ENCODE measurements at places on chromosomes 7 and 10. TPM values are rescaled to one million over a fixed set of nuclear protein-coding genes. Genes with fewer than 3 reads are reported as not detected.

GLI3 gene
- total RNA-seq = 10.8 TPM

DNA sequence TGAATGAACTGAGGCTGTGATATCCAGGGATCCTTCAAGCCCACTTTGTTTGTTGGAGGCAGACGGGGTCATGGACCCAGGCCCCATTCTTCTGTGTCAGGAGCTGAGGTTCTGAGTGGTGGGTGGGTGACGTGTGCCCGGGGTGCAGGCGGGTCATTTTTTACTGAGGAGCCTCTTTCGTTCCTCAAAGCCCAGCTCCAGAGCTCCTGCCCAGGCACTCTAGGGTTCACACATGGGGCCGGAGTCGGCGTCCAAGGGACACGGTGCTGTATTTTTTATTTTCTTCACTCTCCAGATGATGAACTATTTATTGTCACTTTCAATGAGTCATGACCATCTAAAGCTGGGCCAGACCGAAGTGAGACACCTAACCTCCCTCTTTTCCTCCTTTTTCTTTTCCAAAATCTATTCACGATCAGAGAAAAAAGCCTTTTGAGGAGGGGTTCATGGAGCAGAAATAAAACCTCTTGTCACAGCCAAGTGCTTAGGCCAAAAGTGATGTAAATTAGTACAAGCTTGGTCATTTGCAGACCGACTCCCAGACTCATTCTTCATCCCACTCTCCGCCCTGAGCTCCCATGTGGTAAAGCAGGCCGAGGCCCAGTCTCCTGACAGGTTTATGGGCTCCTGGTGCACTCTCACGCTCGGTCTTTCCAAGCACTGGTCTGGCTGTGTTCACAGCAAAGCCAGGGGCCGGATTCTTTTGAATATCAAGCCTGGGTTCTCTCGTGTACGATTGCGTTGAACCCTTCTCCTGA, 41.4 kb upstream of the PITRM1 start:
- H3K4me3 ChIP-seq = no peak overlapping the region
- H3K36me3 ChIP-seq = peaks cover 3% of the 10 kb centered on the region
- H3K4me1 ChIP-seq = peaks cover 18% of the 10 kb centered on the region
- H3K27me3 ChIP-seq = peaks cover 13% of the 10 kb centered on the region
- no peak for DNase-seq

DNA sequence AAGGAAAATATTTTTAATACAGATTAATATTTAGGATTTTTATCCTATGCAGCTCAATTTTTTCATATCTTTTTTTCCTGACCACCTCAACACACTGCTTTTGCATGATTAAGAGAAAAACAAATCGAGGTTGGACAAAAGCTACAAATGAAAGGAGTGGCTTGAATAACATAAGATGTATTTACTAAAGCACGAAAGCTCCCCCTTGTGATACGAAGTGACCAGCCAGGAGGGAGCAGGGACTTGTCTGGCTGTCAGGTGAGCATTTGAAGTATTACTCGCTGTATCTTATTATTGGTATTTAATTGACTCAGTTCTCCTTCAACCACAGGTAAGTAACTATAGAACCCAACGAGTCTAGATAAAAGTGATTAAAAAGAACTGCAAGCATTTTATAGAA, 265.2 kb upstream of the PHF14 start:
- H3K4me3 ChIP-seq = no peak overlapping the region
- H3K4me1 ChIP-seq = no peaks in the 10 kb centered on the region
- no peak overlapping the region for H3K27ac ChIP-seq
- DNase-seq = no peak

DNA sequence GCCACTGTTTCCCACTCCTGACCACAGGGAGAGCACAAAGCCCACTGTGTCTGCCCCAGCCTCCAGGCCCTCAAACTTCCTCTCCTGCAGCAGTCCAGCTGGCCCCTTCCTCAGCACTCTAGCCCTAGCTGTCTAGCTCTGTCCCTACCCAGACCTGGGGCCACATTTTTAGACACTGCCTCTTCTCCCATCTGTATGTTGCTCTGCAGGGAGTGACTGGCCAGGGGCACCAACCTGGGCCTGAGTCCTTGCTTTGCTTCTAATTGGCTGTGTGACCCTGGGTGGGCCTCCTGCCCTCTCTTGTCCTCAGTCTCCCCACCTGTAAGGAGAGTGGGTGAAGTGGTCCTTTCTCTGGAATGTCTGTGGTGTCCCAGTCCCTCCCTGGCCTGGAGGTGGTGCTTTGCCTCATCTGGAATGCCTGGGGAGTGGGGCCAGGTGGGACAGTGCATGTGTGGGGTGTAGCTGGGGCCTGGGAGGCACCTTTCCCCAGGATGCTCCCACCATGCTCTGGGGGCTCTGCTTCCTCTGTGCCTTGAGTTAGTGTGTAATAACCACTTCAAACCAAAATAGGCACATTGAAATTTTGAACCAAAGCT, 25.1 kb downstream of the AQP1 start:
- H3K4me3 ChIP-seq = no peak overlapping the region
- H3K27ac ChIP-seq = no peak overlapping the region
- no peak for DNase-seq
- H3K4me1 ChIP-seq = no peaks in the 10 kb centered on the region
- peaks cover 43% of the 10 kb centered on the region for H3K27me3 ChIP-seq

GRCh38 chr7:107196834-107197610, 28.2 kb downstream of the HBP1 start:
- H3K27ac ChIP-seq = peak overlapping the region; percentile 29
- H3K4me1 ChIP-seq = peaks cover 7% of the 10 kb centered on the region
- no peak for DNase-seq
- no peaks in the 10 kb centered on the region for H3K27me3 ChIP-seq
- no peak overlapping the region for H3K4me3 ChIP-seq
